ENCODE measurements at places on chromosomes 5 and 9. TPM values are rescaled to one million over a fixed set of nuclear protein-coding genes. Genes with fewer than 3 reads are reported as not detected.

DNA sequence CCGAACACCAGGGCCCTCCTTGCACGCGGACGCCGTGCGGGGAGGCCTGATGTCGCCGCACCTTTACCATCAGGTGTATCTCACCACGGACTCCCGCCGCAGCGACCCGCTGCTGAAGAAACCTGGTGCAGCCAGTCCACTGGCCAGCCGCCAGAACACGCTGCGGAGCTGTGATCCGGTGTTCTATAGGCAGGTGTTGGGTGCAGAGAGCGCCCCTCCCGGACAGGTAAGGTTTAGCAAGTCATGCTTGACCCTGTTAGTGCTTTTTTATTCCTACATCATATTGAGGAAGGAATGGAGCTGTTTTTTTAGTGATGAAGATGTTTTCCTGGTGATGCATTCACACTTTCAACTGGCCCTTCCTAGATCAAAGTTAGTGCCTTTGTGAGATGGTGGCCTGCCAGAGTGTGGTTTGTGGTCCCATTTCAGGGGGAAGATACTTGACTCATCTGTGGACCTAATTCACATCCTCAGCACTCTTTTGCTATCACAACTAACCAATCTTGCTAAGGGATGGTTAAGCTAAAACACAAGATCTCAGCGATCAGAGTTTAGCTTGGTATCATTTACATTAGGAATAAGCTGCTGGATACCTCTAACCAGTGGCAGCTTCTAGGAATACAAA is 2.7 kb downstream of the PCDHGC3 start:
- H3K27me3 ChIP-seq: no peaks in the 10 kb centered on the region
- peaks cover 23% of the 10 kb centered on the region for H3K4me1 ChIP-seq
- H3K36me3 ChIP-seq: no peaks in the 10 kb centered on the region
- DNase-seq: no peak
- H3K27ac ChIP-seq: no peak overlapping the region

DNA sequence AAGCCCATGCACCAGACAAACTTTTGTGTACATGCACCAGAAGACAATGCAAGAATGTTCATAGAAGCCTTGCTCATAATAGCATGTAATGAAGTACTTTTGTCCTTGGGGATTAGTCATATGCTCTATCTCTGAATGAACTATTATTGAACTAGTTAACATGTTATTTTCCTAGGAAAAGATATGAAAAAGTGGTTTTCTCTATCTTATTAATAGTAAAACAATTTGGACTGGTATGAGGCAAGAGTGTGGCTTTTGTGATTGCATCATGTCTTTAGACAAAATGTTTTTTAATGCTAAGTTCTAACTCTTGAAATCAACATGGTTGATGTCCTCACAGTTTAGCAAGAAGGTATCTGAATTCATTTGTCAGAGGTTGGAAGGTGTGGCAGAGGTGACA is 55.7 kb upstream of the SPDL1 start:
- no peaks in the 10 kb centered on the region for H3K27me3 ChIP-seq
- no peaks in the 10 kb centered on the region for H3K36me3 ChIP-seq
- no peaks in the 10 kb centered on the region for H3K4me1 ChIP-seq
- no peak overlapping the region for H3K4me3 ChIP-seq
- H3K27ac ChIP-seq: no peak overlapping the region

DNA sequence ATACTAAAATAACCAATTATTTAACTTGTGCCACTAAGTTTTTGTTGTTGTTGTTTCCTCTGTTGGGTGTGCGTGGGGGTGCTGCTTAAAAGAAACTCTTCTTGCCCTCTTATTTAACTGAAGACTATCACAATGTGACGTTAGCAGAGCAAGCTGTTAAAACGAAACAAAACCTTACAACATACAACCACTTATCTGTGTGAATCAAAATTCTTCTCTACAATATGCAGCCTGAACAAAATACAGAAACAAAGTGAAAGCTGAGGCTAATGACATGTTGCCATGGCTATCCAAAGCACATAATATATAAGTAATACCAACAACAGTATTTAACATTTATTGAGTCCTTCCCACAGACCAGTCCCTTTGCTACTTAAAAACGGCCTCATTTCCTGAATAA is 291.0 kb downstream of the FBXL17 start:
- H3K36me3 ChIP-seq: no peaks in the 10 kb centered on the region
- DNase-seq: no peak
- H3K27ac ChIP-seq: no peak overlapping the region
- H3K27me3 ChIP-seq: no peaks in the 10 kb centered on the region
- H3K4me1 ChIP-seq: no peaks in the 10 kb centered on the region

DNA sequence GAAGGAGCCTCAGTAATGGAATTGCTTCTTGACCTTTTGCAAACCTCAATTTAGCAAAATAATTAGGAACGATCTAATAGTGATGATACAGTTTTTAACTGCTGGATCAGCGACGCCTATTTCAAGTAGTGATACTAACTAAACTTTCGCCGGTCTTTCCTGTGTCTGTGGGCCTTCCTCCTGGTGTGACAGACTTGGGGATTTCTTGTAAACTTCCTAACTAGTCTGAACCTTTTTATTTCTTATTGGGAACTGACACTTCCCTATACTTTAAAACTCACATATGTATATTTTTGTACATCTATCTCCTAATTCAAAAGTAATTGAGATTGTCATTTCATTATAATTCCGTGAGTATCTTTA is 15.2 kb downstream of the ITGA1 start:
- no peak for DNase-seq
- H3K27ac ChIP-seq: no peak overlapping the region
- H3K27me3 ChIP-seq: no peaks in the 10 kb centered on the region
- H3K36me3 ChIP-seq: peaks cover 5% of the 10 kb centered on the region
- H3K4me3 ChIP-seq: no peak overlapping the region

GRCh38 chr5:159669559-159669958 is 246.7 kb upstream of the ADRA1B start:
- H3K36me3 ChIP-seq: no peaks in the 10 kb centered on the region
- H3K27me3 ChIP-seq: no peaks in the 10 kb centered on the region
- no peak for DNase-seq
- H3K27ac ChIP-seq: no peak overlapping the region

DNA sequence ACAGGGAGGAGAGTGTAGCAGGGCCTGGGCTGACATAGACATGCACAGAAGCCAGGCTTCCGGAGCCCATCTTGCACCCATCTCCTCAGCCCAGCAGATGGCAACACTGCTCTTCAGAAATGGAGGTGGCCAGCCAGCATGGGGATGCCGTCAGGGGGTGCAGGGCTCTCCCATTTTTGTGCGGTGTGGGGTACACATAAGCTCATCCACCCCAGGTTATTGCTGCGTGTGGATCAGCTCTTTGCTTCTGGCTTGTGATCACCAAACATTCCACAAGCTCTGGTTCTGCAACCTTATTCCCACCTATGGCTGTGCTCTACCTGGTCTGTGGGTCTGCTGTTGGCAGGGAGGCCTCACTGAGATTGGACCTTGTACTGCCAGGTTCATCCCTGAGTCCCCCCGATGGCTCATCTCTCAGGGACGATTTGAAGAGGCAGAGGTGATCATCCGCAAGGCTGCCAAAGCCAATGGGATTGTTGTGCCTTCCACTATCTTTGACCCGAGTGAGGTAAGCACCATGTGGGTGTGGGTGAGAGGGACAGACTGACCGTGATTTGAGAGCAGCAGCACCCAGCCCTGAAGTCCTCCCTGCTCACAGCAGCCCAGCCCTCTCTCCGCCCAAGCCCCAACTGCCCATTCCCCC is 17.3 kb downstream of the SLC22A5 start:
- DNase-seq: peak; percentile 69
- no peak overlapping the region for H3K4me3 ChIP-seq
- H3K27ac ChIP-seq: peak overlapping the region; percentile 63

DNA sequence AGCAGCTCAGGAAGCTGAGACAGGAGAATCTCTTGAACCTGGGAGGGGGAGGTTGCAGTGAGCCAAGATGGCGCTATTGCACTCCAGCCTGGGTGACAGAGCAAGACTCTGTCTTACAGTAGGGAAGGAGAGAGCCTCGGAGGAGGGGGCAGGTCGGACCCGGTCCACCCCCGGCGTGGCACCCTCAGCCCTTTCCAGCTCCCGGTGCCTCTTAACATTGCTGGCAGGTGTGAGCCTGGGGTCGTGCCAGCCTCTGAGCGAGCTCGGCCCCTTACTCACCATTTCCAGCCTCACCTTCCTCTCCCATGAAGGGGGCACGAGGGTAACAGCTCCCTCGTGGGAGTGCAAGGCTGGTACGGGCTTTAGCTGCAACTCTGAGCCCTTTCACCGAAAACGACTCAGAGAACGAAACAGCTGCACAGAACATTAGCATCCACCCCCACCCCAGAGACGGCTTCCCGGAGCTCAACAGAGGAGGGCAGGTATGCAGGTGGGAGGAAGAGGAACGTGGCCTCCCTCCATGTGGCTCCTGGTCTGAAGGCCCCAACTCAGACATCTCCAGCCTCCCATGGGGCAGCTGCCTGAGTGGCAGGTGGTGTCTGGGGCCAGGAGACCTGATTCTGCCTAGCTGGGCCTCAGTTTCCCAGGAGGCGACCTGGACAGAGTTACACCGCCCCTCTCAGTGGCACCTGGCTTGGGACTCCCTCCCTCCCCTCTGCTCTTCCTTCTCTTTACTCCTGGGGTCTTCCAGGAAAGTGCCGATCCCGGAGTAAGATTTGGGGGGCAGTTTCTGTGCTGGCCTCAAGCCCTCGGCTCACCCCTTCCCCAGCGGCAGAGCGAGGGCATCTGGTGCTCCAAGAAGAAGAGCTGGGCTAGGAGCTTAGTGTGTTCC is 28.5 kb upstream of the ABO start:
- no peak overlapping the region for H3K4me3 ChIP-seq
- no peaks in the 10 kb centered on the region for H3K4me1 ChIP-seq
- H3K27ac ChIP-seq: no peak overlapping the region
- no peak for DNase-seq

Gene PAEP
- total RNA-seq: not detected

Gene CDH10
- not detected for total RNA-seq

Gene IFNW1
- not detected for total RNA-seq
